ENCODE measurements at places on chromosomes 2 and 18.

DNA sequence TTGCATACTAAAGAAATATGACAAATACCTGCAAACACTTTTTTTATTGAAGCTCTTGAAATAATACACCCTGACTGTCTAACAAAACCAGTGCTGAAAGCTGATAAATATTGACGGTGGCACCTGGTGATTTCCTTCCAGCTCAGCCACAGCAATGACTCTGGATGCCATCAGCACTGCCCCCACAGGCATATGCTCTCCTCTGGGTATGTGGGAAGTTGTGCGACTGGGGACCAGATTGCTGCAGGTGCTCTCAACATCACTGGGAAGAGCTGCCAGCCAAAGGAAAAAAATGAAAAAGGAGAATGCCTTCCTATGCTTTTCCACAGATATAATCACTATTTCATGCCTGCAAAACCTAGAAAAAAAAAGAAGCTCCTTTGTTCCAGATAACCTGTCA is 141.5 kb downstream of the PIGN start:
- no peak for DNase-seq

GRCh38 chr18:14941256-14941655 is 193.3 kb downstream of the ANKRD30B start:
- no peak for DNase-seq

DNA sequence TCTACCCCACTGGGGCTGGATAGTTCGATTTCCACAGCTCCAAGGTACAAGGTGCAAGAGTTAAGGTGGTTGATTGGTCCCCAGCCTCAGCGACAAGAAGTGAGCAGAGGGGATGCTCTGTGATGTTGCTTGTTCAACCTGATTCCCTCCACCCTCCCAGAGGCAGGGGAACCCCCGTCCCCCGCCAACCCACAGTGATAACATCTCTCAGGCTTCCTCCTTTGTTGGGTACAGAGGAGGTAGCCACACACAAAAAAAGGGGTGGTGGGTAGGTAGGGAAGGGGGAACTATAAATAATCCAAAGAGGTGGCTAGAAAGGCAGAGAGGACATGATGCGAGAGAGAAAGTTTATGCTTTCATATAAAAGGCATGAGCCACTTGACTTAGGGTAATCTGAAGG is 192.9 kb upstream of the POU3F3 start:
- no peak for DNase-seq

GRCh38 chr18:63187791-63188460 is 131.6 kb downstream of the BCL2 start:
- DNase-seq = no peak

GRCh38 chr18:56999823-57000222 is 147.1 kb upstream of the BOD1L2 start:
- DNase-seq = no peak

- DNase-seq = peak; percentile 51
Observed at GRCh38 chr18:50277942-50278341, 3.4 kb downstream of the MBD1 start.

- peak; percentile 45 for DNase-seq
Observed at GRCh38 chr2:85578243-85579180, 1.1 kb downstream of the VAMP8 start.

DNA sequence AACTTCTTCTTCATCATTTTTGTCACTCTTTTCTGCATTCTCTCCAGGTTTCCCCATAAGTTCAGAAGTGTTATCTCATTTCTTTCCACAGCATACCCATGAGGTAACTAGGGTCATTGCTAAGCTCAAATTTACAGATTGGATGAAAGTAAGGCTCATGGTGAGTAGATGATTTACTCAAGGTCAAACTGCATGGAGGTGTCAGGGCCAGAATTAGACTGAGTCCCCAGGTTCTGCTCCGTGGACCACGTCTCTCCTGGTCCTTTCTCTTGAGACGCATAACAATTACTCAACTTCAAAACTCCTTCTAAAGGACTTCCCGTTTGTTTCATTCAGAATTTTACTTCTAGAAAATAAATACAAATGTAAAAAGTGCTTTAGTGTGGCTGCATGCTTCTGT is 43.4 kb downstream of the SMIM21 start:
- no peak for DNase-seq

DNA sequence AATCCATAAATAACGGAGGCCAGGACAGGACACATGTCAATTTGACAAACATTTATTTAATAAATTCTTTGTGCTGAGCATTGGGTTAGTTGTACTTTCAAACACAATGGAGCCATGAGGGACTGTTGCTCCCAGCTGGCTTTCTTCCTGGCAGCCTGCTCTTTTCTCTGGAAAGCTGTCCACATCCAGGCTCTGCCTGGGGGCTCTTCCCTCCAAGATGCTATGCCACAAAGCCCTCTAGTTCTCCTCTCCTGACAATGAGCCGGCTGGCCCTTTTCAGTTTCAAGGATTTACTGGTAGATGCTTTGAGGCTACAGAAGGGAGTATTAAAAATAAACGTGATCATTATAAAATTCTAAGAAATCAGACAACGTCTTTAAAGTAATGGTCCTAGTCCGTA is 44.1 kb upstream of the SLC14A2 start:
- no peak for DNase-seq

- no peak for DNase-seq
Observed at GRCh38 chr2:8568543-8569302, 113.1 kb upstream of the ID2 start.

DNA sequence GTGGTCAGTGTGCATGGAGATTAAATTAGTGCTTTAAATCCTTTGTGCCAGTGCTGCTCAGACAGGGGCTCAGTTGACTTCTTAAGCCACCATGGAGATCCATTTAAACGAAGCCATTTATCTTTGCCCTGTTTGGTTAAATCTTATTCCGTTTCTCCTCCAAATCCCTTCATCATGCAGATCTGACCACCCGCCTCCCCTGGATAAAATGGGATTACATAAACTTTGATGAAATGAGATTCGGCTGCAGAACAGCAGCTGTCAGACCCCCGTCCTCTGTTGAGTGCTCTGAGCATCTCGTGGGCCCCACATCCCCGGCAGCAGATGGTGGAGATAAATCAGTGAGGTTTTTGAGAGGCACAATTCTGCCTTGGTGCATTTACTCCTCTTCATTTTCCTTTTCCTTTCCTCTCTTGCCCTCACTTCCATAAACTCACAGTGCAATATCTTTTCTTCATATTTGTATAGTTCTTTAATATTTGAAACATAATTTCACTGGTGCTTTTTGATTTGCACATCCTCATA is 84.4 kb upstream of the TWIST2 start:
- DNase-seq = no peak

- DNase-seq = no peak
Observed at GRCh38 chr2:139165601-139166000, 385.4 kb upstream of the NXPH2 start.
